ENCODE measurements at places on chromosomes 2 and 18.

DNA sequence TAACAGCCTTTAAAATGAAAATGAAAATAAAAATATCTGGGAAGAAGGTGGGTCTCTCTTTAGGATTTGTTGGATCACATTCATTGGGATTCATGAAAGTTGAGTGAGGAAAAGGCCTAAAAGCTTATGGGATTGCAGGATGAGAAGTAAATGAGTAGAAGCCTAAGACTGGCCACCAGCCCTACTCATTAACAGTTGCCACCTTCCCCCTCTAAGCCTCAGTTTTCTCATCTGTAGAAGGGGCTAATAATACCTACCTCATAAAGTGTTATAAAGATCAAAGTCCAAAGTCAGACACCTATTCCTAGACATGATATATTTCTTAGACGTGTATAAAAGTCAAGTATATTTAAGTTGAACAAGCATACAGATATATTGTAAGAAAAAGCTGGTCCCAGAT, 23.8 kb downstream of the RDH14 start:
- no peak for DNase-seq

- DNase-seq: peak; percentile 36
Measured at GRCh38 chr2:96831679-96832078, 12.1 kb downstream of the ANKRD23 start.

DNA sequence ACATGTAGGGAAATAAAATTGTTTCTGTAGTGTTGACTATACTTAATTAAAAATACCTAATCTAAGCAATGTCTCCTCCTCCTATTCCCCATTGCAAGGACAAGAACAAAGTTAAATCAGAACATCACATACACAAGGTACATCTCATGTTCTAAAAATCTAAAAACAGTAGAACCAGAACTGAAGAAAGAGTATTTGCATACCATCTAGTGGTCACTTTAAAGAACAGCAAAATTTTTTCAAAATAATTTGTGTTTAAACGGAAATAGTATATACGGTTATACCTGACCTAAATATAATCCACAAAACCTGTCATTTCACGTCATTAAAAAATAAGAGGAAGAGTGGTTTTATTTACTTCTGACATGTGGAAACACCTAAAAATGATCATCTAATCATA, 294.3 kb upstream of the KCNH7 start:
- peak; percentile 75 for DNase-seq

GRCh38 chr2:9285385-9285920, 78.8 kb downstream of the ASAP2 start:
- no peak for DNase-seq

GRCh38 chr2:33425161-33425560, 51.3 kb upstream of the RASGRP3 start:
- no peak for DNase-seq

DNA sequence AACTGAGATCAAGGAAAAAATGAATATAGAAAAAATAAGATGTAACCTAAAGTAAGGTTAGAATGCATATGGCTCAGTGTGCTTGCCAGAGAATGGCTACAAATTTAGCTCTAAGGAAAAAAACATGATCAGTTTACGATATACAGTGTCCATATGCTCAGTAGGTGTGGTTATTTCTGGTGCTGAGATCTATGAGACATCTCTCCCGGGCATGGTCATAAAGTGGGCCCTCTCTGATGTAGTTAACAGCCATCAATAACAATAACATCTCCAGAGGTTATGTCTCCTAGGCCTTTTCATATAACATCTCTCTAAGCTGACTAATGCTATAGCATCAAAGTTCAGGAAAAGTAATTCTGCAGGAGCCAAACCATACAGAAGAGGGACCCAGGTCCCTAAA, 56.3 kb upstream of the UBE2E3 start:
- no peak for DNase-seq

GRCh38 chr2:103792042-103792441, 1030.2 kb downstream of the TMEM182 start:
- DNase-seq: no peak

GRCh38 chr2:174683392-174683759, 80.9 kb downstream of the CHRNA1 start:
- peak; percentile 56 for DNase-seq

DNA sequence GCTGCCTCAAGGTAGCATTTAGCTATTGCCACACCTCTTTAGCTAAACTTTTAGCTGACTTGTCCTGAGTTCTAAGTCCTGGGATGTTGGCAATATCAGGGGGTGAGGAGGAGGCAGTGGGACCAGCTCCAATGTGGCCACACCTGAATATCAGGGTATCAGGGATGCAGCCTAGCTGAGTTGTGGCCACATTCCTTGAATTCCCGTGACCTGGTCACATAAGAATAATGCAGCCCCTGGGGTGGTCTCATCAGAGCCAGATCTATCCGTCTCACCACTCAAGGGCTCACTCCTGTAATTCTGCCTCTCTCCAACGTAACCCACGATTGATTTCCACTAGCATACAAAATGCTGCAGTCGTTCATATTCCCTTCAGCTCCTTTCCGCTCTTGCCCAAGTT, 11.6 kb upstream of the TAF1B start:
- DNase-seq: no peak

GRCh38 chr18:75462178-75462832, 34.8 kb upstream of the SMIM21 start:
- DNase-seq: no peak

DNA sequence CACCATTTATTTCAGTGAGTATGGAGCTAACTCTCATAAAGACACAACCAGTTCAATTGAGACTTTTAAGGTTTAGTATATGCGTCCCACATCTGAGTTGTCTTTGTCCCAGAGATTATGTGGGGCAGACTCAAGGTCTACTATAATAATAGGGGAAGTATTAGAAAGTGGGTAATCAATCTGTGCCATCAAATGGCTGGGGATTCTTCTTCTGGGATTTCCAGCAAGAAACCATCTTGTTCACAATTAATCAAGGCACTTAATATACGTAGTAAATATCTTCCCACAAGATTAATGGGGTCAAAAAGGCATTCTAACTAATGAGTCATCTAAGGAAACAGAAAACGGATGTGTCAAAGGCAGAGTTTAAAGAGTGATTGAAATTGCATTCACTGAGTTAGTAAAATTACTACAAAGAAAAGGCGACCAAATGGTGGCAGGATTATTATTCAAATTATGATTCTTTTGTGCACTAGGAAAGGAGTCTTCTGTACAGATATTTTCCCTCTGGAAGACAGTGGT, 179.8 kb upstream of the REG3G start:
- DNase-seq: no peak

GRCh38 chr2:3388412-3388738, 8.9 kb downstream of the TRAPPC12 start:
- DNase-seq: no peak

DNA sequence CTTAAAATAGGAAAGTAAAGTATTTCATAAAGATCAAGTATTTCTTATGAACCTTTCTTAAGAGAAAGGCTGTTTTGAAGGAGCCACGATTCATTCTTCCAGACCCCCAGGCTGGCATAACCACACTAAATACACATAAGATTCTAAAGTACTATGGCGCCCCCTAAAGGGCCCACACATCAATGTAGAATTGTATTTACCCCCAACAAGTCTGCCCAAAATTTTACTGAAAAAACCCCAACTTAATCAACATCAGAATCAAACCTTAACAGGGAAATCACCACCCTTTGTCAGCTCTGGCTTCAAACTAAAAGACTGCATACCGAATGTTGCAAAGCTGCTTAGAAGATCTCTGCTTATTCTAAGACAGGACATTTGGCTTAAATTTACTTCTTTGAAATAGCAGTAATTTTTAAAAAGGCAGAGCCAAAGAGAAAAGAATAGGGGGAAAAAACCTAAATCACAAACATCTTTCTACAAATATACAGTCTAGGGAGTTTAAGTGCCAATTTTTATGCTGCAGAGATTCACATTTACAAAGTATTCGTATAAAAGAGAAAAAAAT, 20.4 kb upstream of the BCL2 start:
- DNase-seq: peak; percentile 74

GRCh38 chr18:76251691-76252090, 243.4 kb downstream of the ZNF516 start:
- no peak for DNase-seq

DNA sequence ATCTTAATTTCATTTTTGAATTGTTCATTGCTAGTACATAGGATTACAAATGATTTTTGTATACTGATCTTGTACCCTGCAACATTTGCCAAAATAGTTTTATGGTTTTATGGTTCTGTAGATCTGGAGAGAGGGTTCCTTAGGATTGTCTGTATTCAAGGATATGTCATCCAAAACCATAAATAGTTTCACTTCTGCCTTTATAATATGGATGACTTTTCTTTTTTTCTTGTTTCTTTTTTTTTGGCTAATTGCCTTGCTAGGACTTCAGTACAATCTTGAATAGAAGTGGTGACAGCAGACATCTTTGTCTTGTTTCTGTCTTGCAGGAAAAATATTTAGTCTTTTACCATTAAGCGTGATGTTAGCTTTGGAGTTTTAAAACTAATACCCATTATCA, 383.9 kb upstream of the HS6ST1 start:
- DNase-seq: no peak

DNA sequence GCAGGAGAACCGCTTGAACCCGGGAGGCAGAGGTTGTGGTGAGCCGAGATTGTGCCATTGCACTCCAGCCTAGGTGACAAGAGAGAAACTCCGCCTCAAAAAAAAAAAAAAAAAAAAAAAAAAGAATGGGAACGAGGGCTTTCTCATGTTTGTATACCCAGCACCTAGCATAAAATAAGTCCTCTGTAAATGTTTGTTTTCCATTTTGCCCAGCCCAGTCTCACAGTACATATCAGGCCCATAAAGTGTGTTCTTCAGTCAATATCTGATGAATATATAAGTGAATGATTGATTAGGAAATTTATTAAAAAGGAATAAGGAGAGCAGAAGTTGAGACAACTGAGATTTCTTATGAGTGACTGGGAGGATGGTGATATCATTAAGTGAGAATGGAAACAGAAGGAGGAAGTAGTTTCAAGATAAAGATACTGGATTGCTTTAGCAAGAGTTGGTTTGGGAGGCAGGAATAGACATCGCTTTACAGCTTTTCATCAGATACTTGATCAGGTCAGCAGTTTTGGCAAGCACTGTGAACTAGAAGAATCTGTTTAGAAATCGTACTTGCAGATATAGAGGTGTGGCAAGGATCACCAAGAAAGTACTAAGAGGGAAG, 327.5 kb downstream of the KIAA1328 start:
- peak; percentile 74 for DNase-seq

- DNase-seq: no peak
Measured at GRCh38 chr2:20640411-20641122, 10.3 kb downstream of the HS1BP3 start.

- DNase-seq: peak; percentile 50
Measured at GRCh38 chr2:180657054-180657453, 323.4 kb upstream of the UBE2E3 start.

GRCh38 chr2:20637147-20637546, 13.8 kb downstream of the HS1BP3 start:
- no peak for DNase-seq

GRCh38 chr2:23900541-23901322, 26.2 kb downstream of the ATAD2B start:
- peak; percentile 3 for DNase-seq

GRCh38 chr2:111675419-111676194, 208.4 kb downstream of the ANAPC1 start:
- DNase-seq: no peak

DNA sequence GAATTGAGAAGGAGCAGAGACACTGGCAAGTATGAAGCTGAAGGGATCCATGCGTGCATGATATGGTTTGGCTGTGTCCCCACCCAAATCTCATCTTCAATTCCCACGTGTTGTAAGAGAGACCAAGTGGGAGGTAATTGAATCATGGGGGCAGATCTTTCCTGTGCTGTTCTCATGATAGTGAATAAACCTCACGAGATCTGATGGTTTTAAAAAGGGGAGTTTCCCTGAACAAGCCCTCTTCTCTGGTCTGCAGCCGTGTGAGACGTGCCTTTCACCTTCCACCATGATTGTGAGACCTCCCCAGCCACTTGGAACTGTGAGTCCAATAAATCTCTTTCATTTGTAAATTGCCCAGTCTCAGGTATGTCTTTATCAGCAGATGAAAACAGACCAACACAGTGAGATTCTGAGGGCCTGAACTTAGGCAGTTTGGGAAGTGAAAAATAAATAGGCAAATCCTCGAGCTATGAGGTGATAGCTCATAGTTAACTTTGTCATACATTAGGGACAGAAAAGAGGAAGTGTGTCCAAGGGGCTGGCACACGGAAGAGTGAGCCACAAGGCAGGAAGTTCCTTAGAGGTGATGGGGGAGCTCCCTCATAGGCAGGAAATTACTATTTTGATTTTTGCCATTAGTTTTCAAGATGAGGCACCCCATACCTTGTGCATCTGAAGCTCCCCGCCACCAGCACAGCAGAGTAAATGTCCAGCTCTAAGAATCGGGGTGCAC, 658.8 kb upstream of the ID2 start:
- DNase-seq: no peak

DNA sequence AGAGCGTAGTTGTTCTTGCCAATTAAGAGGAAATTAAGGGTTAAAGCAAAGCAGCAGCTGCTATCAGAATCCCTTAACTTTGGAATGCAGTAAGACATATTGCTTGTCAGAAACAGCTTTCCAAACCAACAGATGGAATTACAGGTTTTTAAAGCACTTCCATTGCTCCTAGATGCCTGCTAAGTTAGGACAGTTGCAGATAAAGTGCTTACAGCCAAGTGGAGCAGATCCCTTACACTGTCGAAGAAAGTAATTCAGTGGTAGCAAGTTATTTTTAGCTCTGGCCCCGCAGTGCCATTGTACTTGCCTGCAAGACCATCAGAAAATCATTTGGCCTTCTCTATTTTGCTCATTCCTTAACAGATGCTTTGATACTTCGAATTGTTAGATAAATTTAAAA, 5.4 kb downstream of the PDK1 start:
- no peak for DNase-seq

DNA sequence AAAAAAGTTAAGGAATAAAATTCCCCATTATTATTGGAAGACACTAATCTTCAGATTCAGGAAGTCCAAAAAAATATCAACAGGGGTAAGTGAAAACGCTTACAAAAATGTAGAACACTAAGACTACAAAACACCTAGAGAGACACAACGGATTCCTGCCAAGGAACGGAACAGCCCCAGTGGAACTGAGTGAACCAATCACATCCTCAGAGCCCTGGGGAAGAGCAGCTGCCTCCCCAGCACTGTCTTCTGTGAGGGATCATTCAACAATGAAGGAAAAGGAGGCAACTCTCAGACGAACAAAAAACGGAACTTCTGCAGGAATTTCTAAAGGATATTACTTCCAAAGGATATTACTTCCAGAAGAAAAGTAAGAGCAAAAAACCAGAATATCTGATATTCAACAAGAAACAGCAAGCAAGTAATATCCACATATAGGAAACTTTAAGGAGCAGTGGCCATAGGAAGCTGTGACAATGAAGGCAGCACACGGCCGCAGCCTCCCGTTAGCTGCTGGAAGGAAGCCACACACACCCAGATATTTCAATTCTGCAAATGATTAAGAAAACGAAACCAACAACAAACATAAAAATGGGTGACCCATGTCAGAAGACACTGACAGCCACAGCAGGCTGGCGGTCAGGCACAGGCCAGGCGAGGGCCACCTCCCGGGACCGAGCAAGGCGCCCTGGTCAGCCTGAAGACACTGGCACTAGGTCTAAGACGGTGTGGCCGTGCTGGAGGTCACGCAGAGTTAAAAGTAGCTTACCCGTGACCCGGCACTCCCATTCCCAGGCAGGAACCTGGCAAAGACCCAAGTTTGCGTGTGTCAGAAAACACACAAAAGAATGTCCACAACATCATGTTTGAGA, 81.8 kb downstream of the HDAC4 start:
- peak; percentile 31 for DNase-seq

Measured in DMS53 (cell line).